ENCODE measurements at places on chromosomes 6 and 20.

GRCh38 chr6:15575357-15576033, 87.3 kb downstream of the DTNBP1 start:
- DNase-seq = no peak

DNA sequence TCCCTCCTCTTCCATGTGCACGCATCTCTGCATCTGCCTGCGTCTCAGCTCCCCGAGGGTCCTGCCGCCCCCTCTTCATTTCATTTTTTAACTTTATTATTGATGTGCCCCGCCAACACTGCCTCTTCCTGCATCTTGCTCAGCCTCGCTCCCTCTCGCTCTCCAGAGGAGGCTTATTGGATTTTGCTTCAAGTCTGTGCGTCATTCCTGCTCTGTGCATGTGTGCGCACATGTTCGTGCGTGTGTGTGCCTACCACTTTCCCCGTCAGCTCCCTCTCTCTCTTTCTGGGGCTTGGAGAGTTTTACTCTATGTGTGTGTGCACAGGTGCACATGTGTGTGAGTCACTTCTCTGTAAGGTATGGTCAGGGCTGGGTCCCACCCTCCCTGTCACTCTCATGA, 71.8 kb upstream of the NNAT start:
- DNase-seq = no peak

DNA sequence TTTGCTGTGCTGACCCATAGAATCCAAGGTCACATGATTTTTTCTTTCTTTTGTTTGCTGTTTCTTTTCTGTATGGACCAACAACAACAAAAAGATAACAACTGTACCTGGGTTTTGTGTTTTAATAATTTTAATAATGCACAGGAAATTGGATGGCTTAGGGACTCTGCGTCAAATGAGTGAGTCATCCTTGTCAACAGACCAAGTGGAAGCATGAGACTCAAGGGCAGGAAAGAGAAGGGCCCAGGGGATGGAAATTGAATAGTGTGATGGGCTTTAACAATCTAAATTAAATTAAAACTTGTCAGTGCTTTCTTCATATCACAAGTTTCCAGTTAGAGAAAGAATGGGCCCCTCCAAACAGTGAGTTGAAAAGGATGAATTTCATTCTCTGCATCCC, 413.0 kb downstream of the PREX1 start:
- DNase-seq = no peak

GRCh38 chr6:132931313-132931712, 116.9 kb downstream of the RPS12 start:
- no peak for DNase-seq

GRCh38 chr6:88813045-88813444, 150.4 kb downstream of the RNGTT start:
- DNase-seq = no peak

GRCh38 chr6:26556263-26557070, 18.3 kb downstream of the HMGN4 start:
- no peak for DNase-seq

DNA sequence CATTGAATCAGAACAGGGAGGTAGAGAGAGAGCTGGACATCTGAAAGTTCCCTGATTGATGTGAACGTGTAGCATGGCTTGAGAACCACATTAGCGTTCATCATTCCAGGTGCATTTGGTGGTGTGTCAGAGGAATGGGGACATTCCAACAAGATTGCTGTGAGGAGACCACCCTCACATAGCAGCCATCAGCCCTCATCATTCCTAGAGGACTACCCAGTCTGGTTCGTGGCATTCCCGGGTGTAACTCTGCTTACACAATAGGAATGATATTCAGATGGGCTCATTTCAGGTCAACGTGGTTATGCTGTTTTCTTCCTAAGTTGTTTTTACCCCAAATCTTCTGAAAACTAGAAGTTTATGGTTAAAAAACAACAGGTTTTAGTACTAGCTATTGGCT, 62.2 kb upstream of the KLHL31 start:
- DNase-seq = no peak

GRCh38 chr6:6195080-6195479, 125.4 kb downstream of the F13A1 start:
- DNase-seq = no peak

- no peak for DNase-seq
These were observed 325.2 kb upstream of the NT5E start for GRCh38 chr6:85124472-85125354.

GRCh38 chr20:62818592-62819493, 2.0 kb downstream of the COL9A3 start:
- DNase-seq = no peak

DNA sequence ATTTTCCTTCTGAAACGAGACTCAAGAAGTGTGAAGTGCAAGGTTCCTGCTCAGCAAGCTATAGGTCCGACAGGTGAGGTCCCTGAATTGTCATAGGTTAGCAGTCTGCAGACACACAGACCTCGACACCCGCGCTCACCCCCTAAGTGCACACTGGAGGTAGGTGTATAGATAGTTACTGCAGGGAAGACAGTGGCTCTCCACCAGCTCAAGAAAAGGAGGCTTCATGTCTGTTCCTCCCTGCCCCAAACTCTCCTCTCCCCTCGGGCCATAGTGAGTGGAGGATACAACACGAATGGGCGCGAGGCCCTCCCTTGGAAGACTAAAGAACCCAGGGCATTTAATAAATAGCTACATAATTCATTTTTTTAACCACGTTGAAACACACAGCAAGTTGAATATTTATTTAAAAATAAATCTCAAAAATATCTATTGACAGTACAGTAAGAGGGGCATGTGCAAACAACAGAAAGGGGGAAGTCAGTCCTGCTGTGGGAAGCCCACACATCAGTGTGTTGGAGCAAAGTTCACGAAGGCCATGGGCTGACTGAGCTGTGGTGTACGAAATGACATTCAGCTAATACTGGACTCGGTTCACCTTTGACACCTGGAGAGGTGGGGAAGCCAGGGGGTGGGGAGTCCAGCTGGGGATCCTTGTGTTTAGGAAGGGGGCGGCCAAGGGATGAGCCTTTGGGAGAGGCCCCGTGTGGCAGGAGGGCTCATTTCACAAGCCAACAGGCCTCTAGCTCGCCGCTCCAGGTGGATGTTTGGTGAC, 10.7 kb downstream of the SPATA2 start:
- DNase-seq = no peak

DNA sequence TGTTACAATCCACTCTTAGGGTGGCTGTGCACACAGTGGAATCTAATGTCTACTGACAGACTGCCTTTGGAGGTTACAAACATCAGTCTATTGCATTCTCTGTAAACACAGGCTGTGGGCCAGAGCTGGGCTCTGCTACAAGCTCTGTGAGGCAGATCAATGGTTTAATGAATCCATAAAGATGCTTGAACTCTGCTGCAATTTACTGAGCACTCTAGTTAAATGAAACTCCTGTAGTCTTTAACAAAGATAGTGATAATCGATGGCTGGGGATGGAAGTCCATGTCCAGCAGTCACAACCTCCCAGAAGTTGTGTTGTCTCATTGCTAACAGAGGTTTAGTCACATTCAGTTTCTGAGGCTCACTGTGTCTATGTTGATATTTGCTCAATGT, 50.5 kb downstream of the SOBP start:
- DNase-seq = no peak

DNA sequence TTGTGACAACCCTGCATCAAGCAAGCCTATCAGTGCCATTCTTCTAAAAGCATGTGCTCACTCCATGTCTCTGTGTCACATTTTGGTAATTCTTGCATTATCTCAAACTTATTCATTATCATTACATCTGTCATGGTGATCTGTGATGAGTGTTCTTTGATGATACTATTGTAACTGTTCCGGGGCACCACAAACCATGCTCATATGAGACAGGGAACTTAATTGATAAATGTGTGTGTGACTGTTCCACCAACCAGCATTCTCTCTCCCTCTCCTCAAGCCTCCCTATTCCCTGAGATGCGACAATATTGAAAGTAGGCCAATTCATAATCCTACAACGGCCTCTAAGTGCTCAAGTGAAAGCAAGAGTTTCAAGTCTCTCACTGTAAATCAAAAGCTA, 4.0 kb downstream of the HUS1B start:
- DNase-seq = no peak

DNA sequence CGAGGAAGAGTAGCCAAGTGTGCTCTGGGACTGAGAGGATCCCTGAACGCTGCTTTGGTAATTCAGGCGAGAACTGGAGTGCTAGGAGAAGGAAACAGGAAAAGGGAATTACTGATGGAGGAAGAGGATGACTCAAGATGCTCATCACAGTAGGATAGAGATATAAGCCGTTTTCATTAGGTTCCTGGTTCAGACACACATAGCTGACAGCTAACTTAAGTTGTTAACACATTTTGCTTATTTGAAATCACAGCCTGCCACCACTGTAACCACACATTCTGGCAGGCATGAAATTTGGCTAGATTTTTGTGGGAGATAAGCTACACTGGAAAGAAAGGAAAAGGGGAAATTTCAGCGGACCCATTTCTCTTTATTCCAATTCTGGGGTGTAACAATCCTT, 138.2 kb upstream of the SLC22A16 start:
- no peak for DNase-seq

- no peak for DNase-seq
These were observed 9.2 kb downstream of the HSPA1B start for GRCh38 chr6:31836474-31837368.

DNA sequence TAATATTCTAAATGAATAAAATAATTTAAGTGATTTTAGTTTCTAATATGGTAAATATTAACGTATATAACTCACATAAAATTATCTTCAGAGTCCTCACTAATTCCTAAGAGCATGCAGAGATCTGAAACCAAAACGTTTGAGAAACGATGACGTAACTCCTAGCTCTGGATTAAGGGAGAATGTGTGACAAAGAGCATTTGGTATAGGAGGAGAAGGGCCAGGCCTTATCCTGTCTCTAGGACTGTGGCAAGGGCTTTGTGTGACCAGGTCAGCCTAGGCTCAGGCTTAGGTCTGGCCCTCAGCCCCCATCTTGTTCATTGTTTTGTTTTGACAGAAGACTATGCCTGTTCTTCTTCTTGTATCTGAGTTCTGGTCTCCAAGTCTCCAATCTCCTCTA, 19.2 kb upstream of the POLR1H start:
- no peak for DNase-seq

GRCh38 chr20:37166867-37167266, 12.3 kb upstream of the RPN2 start:
- no peak for DNase-seq

DNA sequence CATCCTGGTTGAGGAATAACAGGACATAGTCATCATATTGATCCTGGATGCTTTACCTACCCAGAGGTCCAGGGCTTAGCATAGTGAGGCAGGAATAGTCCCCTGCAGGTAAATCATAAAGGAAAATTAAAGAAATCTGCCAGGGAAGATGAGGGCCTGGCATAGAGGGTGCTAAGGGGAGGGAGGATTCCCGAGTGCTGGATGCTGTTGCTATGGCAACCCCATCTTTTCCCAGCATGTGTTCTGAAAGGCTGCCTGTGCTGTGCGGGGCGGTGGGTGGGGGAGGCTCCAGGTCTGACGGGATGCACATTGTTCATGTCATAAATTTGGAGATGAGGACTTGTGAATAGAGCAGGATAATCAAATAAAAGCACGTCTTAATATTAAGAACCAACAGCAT, 212.6 kb upstream of the PCSK2 start:
- no peak for DNase-seq

DNA sequence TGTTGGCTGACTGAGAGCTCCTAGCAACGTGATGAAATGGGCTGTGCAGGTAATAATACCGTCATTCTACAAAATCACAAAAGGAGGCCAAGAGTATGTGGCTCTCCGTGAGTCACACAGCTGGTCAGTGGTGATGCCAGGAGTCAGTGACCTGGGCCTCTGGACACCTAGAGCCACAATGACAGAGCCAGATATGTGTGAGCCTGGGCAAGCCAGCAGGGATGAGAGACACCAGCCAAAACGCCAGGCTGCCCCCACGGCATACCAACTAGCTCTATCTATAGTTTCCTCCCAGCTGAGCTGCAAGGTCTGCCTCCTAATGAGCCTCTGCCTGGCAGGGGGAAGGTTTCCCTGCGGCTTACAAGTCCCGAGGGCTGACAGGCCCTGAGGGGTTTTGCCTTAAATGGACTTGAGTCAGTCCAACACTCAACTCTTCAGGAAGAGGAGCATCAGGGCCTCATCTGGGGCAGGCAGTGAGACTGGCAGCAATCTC, 70.0 kb downstream of the CPNE5 start:
- DNase-seq = no peak

- DNase-seq = no peak
These were observed 94.3 kb upstream of the NKX2-2 start for GRCh38 chr20:21607971-21608725.

DNA sequence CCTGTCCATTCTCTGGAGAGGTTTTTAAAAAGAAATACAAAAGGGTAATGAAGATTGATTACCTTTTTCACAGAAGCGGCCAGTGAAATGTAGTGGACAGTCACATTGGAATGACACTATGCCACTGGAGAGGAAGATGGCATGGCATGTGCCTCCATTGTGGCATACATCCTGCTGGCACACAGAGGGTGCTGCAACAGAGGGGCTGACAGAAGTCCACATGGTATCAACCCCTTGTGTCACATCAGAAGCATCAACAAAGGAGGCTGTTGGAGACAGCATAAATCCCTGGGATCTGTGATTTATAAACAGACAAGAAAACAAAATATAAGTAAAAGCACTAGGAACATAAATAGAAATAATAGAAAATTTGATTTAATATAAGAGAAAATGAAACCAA, 594.9 kb downstream of the PHF3 start:
- DNase-seq = no peak

- DNase-seq = no peak
These were observed 1368.4 kb downstream of the GRIK2 start for GRCh38 chr6:102761872-102762271.

GRCh38 chr20:45100563-45101245, at the start of gene KCNS1:
TSS of gene KCNS1 (minus strand) at chr20:45101127. CDS start at chr20:45099236, 1,891 bp downstream.
- no peak for DNase-seq

DNA sequence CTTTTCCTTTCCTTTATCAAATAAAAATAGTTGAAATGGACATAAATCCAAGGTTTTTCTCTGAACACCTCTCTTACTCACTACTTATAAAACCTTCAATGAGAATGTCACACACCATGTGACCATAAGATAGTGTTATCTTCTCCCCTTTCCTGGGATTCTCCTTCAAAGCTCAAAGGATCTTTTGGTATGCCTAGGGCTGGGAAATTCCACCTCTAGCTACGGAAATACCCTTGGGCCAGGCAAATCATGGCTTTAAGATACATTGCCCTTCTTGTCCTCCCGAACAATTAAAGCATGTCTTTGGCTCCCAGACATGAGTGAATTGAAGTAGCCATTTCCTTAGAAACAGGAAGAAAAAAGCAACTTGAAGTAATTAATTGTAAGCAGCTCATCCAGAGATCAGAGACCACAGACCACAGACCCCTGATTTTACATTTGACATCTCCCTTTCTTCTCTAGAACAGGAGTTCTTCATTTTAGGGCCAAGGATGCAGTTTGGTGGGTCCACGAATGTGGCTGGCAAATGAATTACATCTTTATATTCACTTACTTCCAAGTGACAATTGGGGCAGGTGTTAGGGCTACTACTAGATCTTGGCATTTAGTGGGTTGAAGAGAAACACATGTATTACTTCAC, 4.1 kb downstream of the PLCB4 start:
- DNase-seq = no peak

DNA sequence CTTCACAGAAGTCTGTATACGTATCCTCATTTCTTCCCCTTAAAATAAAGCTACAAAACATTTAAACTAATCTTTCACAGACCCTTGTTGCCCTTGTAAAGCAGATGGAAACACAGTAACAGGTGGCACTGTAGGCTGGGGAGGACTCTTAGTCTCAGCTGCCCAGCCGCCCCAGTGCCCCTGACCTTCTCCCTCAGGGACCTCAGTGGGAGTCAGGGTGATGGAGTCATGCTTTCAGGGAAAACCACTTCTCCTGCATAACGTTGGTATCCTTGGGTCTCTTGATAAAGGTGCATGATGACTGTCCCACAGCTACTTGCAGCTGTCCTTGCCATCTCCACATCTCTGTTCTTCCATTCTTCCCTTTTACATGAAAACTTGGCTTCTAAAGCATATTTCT, 198.6 kb downstream of the CDKAL1 start:
- DNase-seq = no peak
